ENCODE measurements at places on chromosomes 5 and 9. TPM values are rescaled to one million over a fixed set of nuclear protein-coding genes. Genes with fewer than 3 reads are reported as not detected.

GRCh38 chr9:83536332-83536731 lies 1.9 kb downstream of the FRMD3 start:
- no peaks in the 10 kb centered on the region for H3K27me3 ChIP-seq
- H3K4me1 ChIP-seq: peaks cover 19% of the 10 kb centered on the region
- no peak overlapping the region for H3K27ac ChIP-seq
- H3K4me3 ChIP-seq: no peak overlapping the region

GRCh38 chr5:106423109-106423897 lies 1247.4 kb downstream of the EFNA5 start:
- DNase-seq: no peak
- H3K4me3 ChIP-seq: no peak overlapping the region
- no peaks in the 10 kb centered on the region for H3K36me3 ChIP-seq
- H3K27ac ChIP-seq: no peak overlapping the region

The FOXD1 gene
- total RNA-seq: not detected

DNA sequence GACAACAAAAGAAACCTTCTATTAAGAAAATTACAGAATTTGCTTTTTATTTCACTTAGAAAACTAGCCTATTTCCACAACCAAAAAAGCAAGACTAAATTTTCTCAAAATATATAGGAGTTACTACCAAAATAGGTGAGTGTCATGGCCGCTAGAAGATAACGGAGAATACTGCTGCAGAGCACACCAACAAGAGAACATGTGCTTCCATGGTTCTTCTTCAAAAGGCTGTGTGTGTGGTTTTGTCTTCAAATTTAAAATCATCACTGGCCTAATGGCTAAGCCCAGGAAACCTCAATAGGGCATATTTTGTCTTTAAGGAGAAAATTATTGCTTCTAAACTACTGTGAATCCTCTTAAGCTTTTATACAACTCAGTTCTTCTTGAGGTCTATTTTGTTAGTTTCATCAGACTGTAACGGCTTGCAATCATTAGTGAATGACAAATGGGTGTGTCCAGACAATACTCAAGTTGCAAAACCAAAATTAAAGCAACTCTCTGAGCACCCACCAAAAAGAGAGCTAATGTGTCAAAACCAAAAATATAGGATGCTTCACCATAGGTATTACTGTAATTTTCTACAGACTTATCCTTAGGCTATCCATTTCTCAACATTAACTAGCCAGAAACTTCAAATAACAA lies 3.3 kb downstream of the SETX start:
- H3K27ac ChIP-seq: peak overlapping the region; percentile 16
- H3K4me3 ChIP-seq: peak overlapping the region; percentile 3
- peaks cover 49% of the 10 kb centered on the region for H3K4me1 ChIP-seq
- no peak for DNase-seq
- H3K36me3 ChIP-seq: no peaks in the 10 kb centered on the region

DNA sequence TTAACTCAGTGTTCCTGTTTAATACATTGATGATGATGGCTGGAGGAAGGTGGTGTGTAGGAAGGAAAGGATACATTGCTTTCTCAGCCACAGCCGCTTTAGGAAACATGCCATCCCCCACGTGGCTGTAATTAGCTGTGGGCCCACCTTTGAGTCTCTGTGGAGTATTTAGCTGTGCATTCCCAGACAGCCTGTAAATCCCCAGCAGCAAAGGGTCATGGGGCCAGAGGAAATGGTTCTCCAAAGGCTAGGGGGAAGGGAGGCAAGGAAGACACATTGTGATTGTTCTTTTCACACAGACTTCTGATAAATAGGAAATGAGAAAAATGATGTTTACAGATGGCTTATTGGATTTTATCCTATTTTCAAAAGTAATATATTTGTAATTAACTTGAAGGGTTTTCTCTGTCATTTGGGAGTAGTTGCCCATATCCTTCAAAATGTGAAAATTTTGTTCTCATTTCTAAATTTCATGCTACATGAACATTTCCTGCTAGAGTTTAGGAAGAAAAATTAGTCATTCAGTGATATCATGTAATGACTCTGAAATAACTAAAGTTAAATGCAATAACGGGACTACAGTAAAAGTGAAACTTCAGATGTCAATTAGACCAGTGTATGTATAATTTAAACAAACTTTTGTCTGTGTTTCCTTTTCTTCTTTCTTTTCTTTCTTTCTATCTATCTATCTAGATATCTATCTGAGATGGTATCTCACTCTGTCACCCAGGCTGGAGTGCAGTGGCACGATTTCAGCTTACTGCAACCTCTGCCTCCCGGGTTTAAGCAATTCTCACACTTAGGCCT lies 24.3 kb upstream of the F2R start:
- no peak for DNase-seq
- H3K4me3 ChIP-seq: no peak overlapping the region
- H3K27ac ChIP-seq: no peak overlapping the region
- H3K36me3 ChIP-seq: no peaks in the 10 kb centered on the region

The SPOCK1 gene
- total RNA-seq: 70.7 TPM

All from vagina (tissue), 2 donors.